ENCODE measurements at places on chromosomes 1 and 21. TPM values are rescaled to one million over a fixed set of nuclear protein-coding genes. Genes with fewer than 3 reads are reported as not detected.

DNA sequence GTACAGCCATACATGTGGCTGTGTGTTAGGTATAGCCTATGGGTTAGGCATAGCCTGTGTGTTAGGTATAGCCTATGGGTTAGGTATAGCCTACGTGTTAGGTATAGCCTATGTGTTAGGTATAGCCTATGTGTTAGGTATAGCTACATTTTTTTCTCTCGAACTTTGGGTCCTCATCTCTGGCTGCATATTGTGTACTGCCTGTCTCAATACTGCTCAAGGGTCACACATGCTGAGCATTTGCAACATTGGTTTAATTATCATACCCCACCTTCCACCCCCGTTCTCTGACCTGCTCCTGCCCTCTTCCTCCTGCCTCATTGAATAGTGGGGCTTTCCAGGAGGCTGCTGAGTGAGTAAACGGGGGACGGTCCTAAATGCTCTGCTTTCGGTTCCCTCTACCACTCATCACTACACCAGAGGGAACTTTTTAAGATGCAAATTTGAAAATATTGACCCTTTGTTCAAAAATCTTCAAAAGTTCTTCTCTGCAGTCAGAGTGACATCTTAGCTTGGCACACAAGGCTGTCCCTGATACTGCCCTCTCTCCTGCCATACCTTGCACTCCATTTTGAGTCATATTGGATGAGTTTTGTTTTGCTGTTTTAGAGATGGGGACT lies 17.8 kb downstream of the OR2B11 start:
- H3K36me3 ChIP-seq = no peaks in the 10 kb centered on the region
- DNase-seq = no peak
- H3K4me1 ChIP-seq = no peaks in the 10 kb centered on the region
- no peaks in the 10 kb centered on the region for H3K27me3 ChIP-seq
- H3K4me3 ChIP-seq = no peak overlapping the region

DNA sequence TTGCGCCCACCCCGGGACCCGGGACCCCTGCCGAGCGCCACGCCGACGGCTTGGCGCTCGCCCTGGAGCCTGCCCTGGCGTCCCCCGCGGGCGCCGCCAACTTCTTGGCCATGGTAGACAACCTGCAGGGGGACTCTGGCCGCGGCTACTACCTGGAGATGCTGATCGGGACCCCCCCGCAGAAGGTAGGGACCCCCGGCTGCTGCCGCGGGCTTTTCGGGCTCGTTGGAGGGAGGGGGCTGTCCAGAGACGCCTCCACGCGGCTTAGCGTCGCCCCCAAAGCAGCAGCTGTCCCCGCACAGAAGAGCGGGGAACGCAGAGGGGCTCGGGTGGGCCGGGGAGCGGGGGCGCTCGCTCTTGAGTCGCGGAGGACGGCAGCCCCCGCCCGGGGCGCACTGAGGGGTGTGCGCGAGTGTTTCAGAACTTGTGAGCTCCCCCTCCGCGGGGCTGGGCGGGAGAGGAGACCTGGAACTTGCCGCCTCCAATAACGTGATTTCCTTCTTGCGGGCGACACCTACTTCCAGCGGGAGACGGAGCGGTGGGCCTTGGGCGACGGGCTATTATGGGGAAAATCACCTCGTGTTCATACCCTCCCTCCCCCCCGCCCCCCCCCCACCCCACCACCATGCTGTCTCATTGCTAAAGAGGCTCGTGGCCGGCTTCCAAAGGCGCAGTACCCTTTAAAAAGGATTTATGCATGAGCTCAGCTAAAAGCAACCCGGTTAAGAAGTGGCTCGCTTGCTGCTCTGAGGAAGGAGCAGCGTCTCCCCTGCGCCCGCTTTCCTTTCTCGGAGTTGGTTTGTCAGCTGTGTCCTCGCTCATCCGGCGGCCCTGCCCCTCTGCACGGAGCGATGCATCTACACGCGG lies 664 bp downstream of the BACE2 start:
- H3K4me3 ChIP-seq = peak overlapping the region; percentile 75
- H3K27ac ChIP-seq = peak overlapping the region; percentile 69
- H3K4me1 ChIP-seq = no peaks in the 10 kb centered on the region
- no peaks in the 10 kb centered on the region for H3K36me3 ChIP-seq
- H3K27me3 ChIP-seq = no peaks in the 10 kb centered on the region

DNA sequence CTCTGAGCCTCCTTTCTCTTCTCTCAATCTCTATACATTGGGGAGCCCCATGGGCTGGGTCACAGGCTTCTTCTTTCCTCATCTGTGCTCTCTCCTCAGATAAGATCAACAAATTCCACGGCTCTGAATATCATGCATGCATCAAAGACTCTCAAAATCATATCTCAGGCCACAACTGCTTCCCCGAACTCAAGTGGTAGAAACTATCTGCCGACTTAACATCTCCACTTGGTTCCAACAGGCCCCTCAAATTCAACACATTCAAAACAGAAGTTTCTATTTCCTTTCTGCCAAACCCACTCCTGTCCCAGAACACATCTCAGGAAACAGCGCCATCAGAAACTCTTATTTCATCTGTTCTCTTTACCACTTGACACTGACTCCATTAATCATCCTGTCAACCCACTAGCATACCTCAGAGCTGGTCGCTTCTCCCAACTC lies 16.7 kb downstream of the DDX59 start:
- H3K36me3 ChIP-seq = peaks cover 60% of the 10 kb centered on the region
- H3K4me3 ChIP-seq = no peak overlapping the region
- no peaks in the 10 kb centered on the region for H3K27me3 ChIP-seq
- no peaks in the 10 kb centered on the region for H3K4me1 ChIP-seq
- H3K27ac ChIP-seq = no peak overlapping the region

DNA sequence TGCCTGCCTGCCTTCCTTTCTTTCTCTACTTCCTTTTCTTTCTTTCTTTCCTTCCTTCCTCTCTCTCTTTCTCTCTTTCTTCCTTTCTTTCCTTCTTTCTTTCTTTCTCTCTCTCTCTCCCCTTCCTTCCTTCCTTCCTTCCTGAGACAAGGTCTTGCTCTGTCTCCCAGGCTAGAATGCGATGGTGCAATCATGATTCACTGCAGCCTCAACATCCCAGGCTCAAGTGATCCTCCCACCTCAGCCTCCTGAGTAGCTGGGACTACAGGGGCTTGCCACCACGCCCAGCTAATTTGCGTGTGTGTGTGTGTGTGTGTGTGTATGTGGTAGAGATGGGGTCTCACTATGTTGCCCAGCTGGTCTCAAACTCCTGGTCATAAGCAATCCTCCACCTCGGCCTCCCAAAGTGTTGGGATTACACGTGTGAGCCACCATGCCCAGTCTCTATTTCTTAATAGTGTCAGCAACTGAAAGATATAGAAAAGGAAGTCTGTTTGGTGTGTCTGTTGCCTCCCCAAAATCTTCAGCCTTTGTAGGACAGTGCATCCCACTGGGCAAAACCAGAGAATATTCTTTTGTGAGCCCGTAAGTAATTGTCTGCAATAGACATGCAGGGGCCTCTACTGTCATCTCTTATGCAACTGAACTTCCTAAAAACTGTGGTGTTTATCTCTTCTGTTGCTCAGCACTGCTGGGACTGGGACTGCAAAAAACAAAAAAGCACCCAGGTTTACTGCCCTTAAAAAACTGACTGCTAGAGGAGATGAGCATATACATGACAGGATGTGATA lies 20.9 kb upstream of the RAB4A start:
- no peak for DNase-seq
- no peaks in the 10 kb centered on the region for H3K27me3 ChIP-seq

GRCh38 chr1:157806431-157807149 lies 13.3 kb downstream of the FCRL1 start:
- H3K27me3 ChIP-seq = no peaks in the 10 kb centered on the region
- H3K4me3 ChIP-seq = no peak overlapping the region
- no peak overlapping the region for H3K27ac ChIP-seq
- no peaks in the 10 kb centered on the region for H3K36me3 ChIP-seq
- DNase-seq = no peak
- H3K4me1 ChIP-seq = no peaks in the 10 kb centered on the region

DNA sequence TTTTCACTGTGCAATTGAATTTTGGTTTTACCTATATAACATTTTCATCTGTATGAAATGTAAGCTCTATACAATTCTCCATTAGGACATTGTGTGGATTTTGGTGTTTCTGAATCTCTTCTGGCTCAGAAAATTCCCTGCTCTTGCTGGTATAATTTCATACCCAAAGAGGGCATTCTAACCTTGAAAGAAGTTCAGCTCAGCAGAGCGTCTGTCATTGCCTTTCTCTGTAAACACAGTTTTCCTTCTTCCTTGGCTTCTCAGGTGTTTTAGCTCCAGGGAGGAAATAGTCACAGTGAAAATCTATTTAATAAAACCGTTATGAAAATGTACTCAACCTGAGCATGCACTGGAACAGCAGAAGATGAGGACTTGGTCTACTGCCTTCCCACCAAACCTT lies 16.0 kb downstream of the DISC1 start:
- H3K27ac ChIP-seq = no peak overlapping the region
- DNase-seq = no peak
- H3K4me1 ChIP-seq = no peaks in the 10 kb centered on the region
- H3K4me3 ChIP-seq = no peak overlapping the region
- no peaks in the 10 kb centered on the region for H3K36me3 ChIP-seq
- no peaks in the 10 kb centered on the region for H3K27me3 ChIP-seq

SERPINC1 gene
- total RNA-seq = 0.30 TPM

- no peaks in the 10 kb centered on the region for H3K27me3 ChIP-seq
- H3K4me1 ChIP-seq = no peaks in the 10 kb centered on the region
- H3K4me3 ChIP-seq = no peak overlapping the region
- DNase-seq = no peak
- peaks cover 78% of the 10 kb centered on the region for H3K36me3 ChIP-seq
- H3K27ac ChIP-seq = no peak overlapping the region
Measured at GRCh38 chr1:93150729-93151128, 29.5 kb downstream of the TMED5 start.

TMEM63A gene
- 141 TPM for total RNA-seq

DNA sequence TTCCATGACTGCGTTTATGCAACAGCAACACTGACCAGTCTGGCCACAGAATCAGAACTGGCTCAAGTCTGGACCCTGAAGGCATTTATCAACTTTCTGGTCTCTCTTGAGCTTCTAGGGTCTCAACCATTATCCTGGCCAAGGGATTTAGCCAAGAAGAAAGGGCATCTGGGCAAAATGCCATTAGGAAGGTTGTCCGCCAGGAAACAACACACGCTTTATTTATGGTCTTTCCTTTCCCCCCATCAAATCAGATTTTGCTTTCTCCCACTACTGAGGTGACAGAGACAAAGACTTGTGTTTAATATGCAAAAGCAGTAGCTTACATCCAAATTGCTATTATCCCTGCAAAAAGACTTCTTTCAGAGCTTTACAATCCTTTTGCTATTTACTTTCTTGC lies 81.6 kb upstream of the PPP2R5A start:
- H3K4me1 ChIP-seq = no peaks in the 10 kb centered on the region
- no peak overlapping the region for H3K4me3 ChIP-seq
- H3K27me3 ChIP-seq = no peaks in the 10 kb centered on the region
- H3K36me3 ChIP-seq = no peaks in the 10 kb centered on the region
- H3K27ac ChIP-seq = no peak overlapping the region

GRCh38 chr1:204929487-204930154 lies 59.0 kb downstream of the NFASC start:
- no peaks in the 10 kb centered on the region for H3K4me1 ChIP-seq
- no peak for DNase-seq
- no peak overlapping the region for H3K27ac ChIP-seq
- no peaks in the 10 kb centered on the region for H3K36me3 ChIP-seq
- H3K27me3 ChIP-seq = peaks cover 4% of the 10 kb centered on the region

GRCh38 chr21:42101246-42101645 lies 30.1 kb downstream of the UMODL1 start:
- H3K27ac ChIP-seq = no peak overlapping the region
- DNase-seq = no peak
- no peaks in the 10 kb centered on the region for H3K36me3 ChIP-seq

DNA sequence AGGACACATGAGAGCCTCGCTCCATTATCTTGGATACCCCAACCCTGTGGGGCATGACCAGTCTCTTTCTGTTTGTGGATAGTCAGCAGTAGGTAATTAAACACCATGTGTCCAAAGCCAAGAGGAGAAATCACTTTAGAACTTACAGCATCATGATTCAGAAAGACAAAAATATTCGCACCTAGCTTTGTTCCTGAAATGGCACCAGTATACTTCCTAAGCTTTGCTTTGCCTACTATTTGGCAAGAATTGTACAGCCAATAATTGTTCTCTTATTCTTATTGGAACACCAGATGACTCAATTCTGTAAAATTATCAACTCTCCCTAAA lies 24.2 kb downstream of the TNFRSF9 start:
- H3K4me1 ChIP-seq = no peaks in the 10 kb centered on the region
- no peak for DNase-seq
- no peak overlapping the region for H3K4me3 ChIP-seq
- no peak overlapping the region for H3K27ac ChIP-seq
- no peaks in the 10 kb centered on the region for H3K36me3 ChIP-seq
- peaks cover 4% of the 10 kb centered on the region for H3K27me3 ChIP-seq

- no peak for DNase-seq
- no peaks in the 10 kb centered on the region for H3K27me3 ChIP-seq
- no peak overlapping the region for H3K4me3 ChIP-seq
- H3K4me1 ChIP-seq = no peaks in the 10 kb centered on the region
Measured at GRCh38 chr21:39452970-39453342, 1.2 kb downstream of the SH3BGR start.

GRCh38 chr1:3120140-3120539 lies 51.1 kb downstream of the PRDM16 start:
- H3K4me3 ChIP-seq = no peak overlapping the region
- DNase-seq = no peak
- peaks cover 5% of the 10 kb centered on the region for H3K27me3 ChIP-seq

DNA sequence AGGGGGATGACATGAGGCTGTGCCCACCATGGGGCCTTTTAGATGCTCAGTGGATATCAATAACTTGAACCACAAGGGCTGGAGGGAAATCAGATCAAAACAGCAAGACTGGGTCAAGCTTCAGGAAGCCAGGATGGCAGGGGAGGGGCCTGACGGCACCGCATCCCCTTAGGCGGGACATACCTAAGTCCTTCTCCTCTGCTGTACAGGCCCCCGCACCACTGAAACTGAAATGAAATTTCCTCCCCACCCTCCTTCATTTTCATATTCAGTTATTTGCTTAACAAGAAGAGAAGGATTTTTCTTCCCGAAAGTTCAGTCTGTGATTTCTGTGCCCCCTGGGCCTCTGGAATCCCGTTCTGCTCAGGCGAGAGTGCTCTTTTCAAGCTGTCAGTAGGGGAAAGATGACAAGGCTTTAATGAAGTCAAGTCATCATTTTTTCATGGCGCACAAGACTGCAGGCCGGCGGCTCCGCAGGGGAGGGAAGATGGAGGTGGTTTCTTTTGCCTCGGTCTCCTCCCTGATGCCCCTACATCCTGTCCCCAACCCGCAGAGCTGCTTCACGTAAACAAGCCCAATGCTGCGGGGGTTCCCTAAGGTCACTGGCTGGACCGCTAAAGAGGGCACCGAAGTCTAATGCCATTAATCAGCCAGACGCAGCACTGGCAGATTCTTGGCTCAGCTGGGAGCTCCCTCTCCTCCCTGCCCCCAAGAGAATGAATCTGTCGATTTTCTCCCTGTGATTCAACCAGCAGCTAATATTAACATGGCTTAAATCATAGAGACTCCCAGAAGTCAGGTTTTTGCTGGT lies 264.8 kb downstream of the C1orf94 start:
- no peaks in the 10 kb centered on the region for H3K36me3 ChIP-seq
- no peak overlapping the region for H3K4me3 ChIP-seq
- H3K4me1 ChIP-seq = no peaks in the 10 kb centered on the region
- no peak for DNase-seq
- H3K27ac ChIP-seq = no peak overlapping the region

GRCh38 chr1:30955448-30956015 lies 47.0 kb upstream of the SDC3 start:
- H3K4me3 ChIP-seq = no peak overlapping the region
- no peaks in the 10 kb centered on the region for H3K4me1 ChIP-seq
- peaks cover 83% of the 10 kb centered on the region for H3K36me3 ChIP-seq
- no peak for DNase-seq

MYOG gene
- not detected for total RNA-seq

- H3K27me3 ChIP-seq = peaks cover 6% of the 10 kb centered on the region
- H3K36me3 ChIP-seq = no peaks in the 10 kb centered on the region
- H3K4me1 ChIP-seq = no peaks in the 10 kb centered on the region
- H3K27ac ChIP-seq = no peak overlapping the region
Measured at GRCh38 chr1:153429266-153430165, 13.2 kb downstream of the S100A7A start.
